Activated T-helper 2 cell treated with anti-CD3 and anti-CD28 coated beads, Interferon-gamma antibody, Interleukin-2, Interleukin-4, amounts not matched to agents 10 μg/mL and 5 μg/mL and 100 μg/mL, durations not matched to agents 14 hours and 24 hours and 36 hours (primary cell): ENCODE measurements at places on chromosomes 12 and 14. TPM values are rescaled to one million over a fixed set of nuclear protein-coding genes. Genes with fewer than 3 reads are reported as not detected.

GRCh38 chr14:33736979-33737378, 213.9 kb downstream of the EGLN3 start:
- no peaks in the 10 kb centered on the region for H3K36me3 ChIP-seq
- DNase-seq: no peak
- H3K4me3 ChIP-seq: no peak overlapping the region
- peaks cover 2% of the 10 kb centered on the region for H3K27me3 ChIP-seq
- H3K27ac ChIP-seq: no peak overlapping the region
- peaks cover 10% of the 10 kb centered on the region for H3K4me1 ChIP-seq

The CD69 gene
- total RNA-seq: 70.9 and 72.2 TPM in 2 replicates

The CLEC7A gene
- not detected in 2 replicates for total RNA-seq

The GPR84 gene
- total RNA-seq: 1.8 and 2.3 TPM in 2 replicates

DNA sequence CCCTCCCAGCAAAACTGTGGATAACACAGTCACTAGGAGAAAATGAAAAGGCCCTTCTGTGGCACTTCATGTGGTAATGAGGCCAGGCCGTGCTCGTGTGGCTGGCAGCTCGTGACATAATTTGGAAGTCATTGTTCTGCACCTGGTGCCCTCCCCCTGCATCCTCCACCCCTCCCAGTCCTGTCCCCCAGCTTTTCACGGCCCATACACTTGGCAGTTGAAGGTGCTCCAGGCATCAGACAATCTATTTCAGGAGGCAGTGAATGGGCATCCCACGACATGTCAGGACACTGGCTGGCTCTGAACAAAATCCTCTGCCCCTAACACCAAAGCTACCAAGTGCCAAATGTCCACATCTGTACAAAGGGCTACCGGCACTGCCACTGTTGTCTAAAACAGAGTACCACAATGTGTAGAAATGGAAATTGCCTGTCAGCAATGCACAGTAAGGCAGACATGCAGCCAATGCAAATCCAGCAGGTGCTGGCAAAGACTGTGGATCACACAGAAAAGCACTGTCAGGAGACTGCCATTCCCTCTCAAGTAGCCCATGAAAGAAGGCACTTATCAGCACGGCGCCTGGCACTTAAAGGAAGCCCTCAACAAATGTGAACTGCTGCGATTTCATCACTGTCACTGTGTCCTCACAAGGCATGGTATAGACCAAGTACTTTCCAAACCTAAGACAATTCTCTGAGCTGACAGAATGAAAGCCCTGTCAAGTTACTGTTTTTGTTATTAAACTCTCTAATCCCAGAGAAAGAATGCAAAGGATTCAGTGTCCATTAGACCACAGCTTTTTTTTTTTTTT, 39.1 kb downstream of the CORO1C start:
- no peak for DNase-seq
- peaks cover 16% of the 10 kb centered on the region for H3K36me3 ChIP-seq
- peaks cover 72% of the 10 kb centered on the region for H3K4me1 ChIP-seq
- H3K27me3 ChIP-seq: no peaks in the 10 kb centered on the region

The GDF3 gene
- not detected in 2 replicates for total RNA-seq

GRCh38 chr14:68951035-68951797, 27.9 kb downstream of the ACTN1 start:
- H3K27me3 ChIP-seq: no peaks in the 10 kb centered on the region
- H3K4me3 ChIP-seq: no peak overlapping the region
- no peak for DNase-seq
- H3K27ac ChIP-seq: no peak overlapping the region

GRCh38 chr12:5807514-5808219, 137.4 kb downstream of the ANO2 start:
- H3K4me1 ChIP-seq: no peaks in the 10 kb centered on the region
- H3K4me3 ChIP-seq: no peak overlapping the region
- no peaks in the 10 kb centered on the region for H3K27me3 ChIP-seq
- no peak for DNase-seq

The APOLD1 gene
- total RNA-seq: 5.3 and 6.0 TPM in 2 replicates

The LTBP2 gene
- 0.07 and 0.23 TPM in 2 replicates for total RNA-seq

GRCh38 chr14:55482936-55483605, 42.7 kb upstream of the TBPL2 start:
- no peaks in the 10 kb centered on the region for H3K4me1 ChIP-seq
- H3K27ac ChIP-seq: no peak overlapping the region
- no peak overlapping the region for H3K4me3 ChIP-seq
- H3K36me3 ChIP-seq: no peaks in the 10 kb centered on the region
- DNase-seq: no peak

GRCh38 chr14:77862154-77862786, 62.4 kb downstream of the ADCK1 start:
- no peaks in the 10 kb centered on the region for H3K27me3 ChIP-seq
- H3K36me3 ChIP-seq: no peaks in the 10 kb centered on the region
- no peaks in the 10 kb centered on the region for H3K4me1 ChIP-seq
- no peak overlapping the region for H3K27ac ChIP-seq
- H3K4me3 ChIP-seq: no peak overlapping the region
- DNase-seq: peak; percentile 53

The FITM1 gene
- 1.0 and 1.2 TPM in 2 replicates for total RNA-seq

DNA sequence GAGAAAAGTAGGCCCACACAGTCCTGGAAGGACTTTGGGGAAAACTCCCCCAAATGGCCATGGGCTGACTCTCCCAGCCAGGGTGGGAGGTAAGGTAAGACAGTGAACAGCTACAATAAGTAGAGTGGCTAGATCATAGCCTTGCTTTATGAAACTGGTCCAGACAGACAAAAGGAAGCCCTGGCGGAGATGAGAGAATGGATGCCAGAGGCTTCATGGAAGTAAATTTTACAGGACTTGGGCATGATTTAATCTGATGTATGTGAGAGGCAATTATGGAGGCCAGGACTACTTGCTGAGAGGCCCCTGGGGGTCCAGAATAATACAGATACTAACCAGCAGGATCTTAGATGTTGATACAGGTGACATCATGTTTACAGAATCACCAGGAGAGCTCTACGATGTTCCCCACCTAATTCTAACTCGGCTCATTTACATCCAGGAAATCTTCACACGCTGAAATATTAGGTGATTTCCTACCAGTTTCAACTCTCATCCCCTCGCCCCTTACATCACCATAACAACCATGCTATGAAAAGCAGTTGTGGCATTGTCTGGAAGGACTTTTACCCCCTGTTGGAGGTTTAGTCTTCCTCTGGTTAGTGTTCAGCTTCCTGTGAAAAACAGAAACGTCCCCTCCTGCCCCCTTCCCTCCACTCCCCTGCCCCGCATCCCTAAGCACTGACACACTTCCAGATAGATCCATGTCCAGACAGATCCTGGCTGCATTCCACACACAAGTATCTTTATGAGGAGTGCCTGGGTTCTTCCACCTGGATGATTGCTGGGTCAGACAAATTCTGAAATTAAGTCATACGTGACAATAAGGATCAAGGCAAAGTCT, 39.5 kb upstream of the NT5DC3 start:
- peaks cover 33% of the 10 kb centered on the region for H3K4me1 ChIP-seq
- H3K36me3 ChIP-seq: no peaks in the 10 kb centered on the region
- no peak overlapping the region for H3K27ac ChIP-seq
- H3K4me3 ChIP-seq: no peak overlapping the region

- no peaks in the 10 kb centered on the region for H3K4me1 ChIP-seq
- H3K27me3 ChIP-seq: no peaks in the 10 kb centered on the region
- DNase-seq: no peak
- no peak overlapping the region for H3K27ac ChIP-seq
- no peaks in the 10 kb centered on the region for H3K36me3 ChIP-seq
Measured at GRCh38 chr12:78674311-78675090, 190.1 kb upstream of the SYT1 start.
